Neural crest cell (in vitro differentiated cells): ENCODE measurements at places on chromosomes 1 and 21. TPM values are rescaled to one million over a fixed set of nuclear protein-coding genes. Genes with fewer than 3 reads are reported as not detected.

Gene GPR37L1
- 0.05 TPM in 1 of 2 replicates, not detected in the other for total RNA-seq

Gene TBX19
- 0.68 and 0.93 TPM in 2 replicates for total RNA-seq

Gene EPHA8
- not detected in 2 replicates for total RNA-seq

Gene SPATC1L
- 27.5 and 28.1 TPM in 2 replicates for total RNA-seq

Gene FAM177B
- total RNA-seq, result 0.47 TPM in 1 of 2 replicates, not detected in the other

Gene CCT8
- total RNA-seq, result 308 and 323 TPM in 2 replicates
